ENCODE measurements at places on chromosomes 1 and 21. TPM values are rescaled to one million over a fixed set of nuclear protein-coding genes. Genes with fewer than 3 reads are reported as not detected.

CRP gene
- polyA plus RNA-seq: not detected

GABPA gene
- polyA plus RNA-seq: 7.9 TPM

SPRR4 gene
- polyA plus RNA-seq: not detected

TFB2M gene
- polyA plus RNA-seq: 26.2 TPM

GCLM gene
- 12.3 TPM for polyA plus RNA-seq

ABCD3 gene
- polyA plus RNA-seq: 8.7 TPM

C4BPA gene
- not detected for polyA plus RNA-seq

GTF2B gene
- polyA plus RNA-seq: 26.0 TPM

TMEM53 gene
- polyA plus RNA-seq: 14.9 TPM

TMEM82 gene
- not detected for polyA plus RNA-seq

KRTAP19-1 gene
- not detected for polyA plus RNA-seq

SERPINC1 gene
- 0.08 TPM for polyA plus RNA-seq

HES2 gene
- polyA plus RNA-seq: 0.03 TPM

MR1 gene
- 7.0 TPM for polyA plus RNA-seq

CD1E gene
- polyA plus RNA-seq: not detected

KCNK1 gene
- 10.1 TPM for polyA plus RNA-seq

HPDL gene
- 0.19 TPM for polyA plus RNA-seq

MAPKAPK2 gene
- polyA plus RNA-seq: 45.9 TPM

CIART gene
- polyA plus RNA-seq: 4.4 TPM

SYT11 gene
- 37.0 TPM for polyA plus RNA-seq

CHI3L1 gene
- not detected for polyA plus RNA-seq

SEC16B gene
- 0.32 TPM for polyA plus RNA-seq

OR2L13 gene
- 0.23 TPM for polyA plus RNA-seq

HOOK1 gene
- 0.35 TPM for polyA plus RNA-seq

GBP7 gene
- not detected for polyA plus RNA-seq

MROH9 gene
- polyA plus RNA-seq: 0.24 TPM

SLC45A1 gene
- polyA plus RNA-seq: 2.5 TPM

DFFA gene
- 42.3 TPM for polyA plus RNA-seq

FNBP1L gene
- 21.5 TPM for polyA plus RNA-seq

ZNF697 gene
- 3.4 TPM for polyA plus RNA-seq

TMPRSS2 gene
- not detected for polyA plus RNA-seq

RLF gene
- polyA plus RNA-seq: 2.3 TPM
